ENCODE measurements at places on chromosomes 3 and 15.

GRCh38 chr3:133831966-133832801, 26.6 kb downstream of the SRPRB start:
- DNase-seq = no peak

GRCh38 chr3:123341-123740, 73.2 kb upstream of the CHL1 start:
- no peak for DNase-seq

DNA sequence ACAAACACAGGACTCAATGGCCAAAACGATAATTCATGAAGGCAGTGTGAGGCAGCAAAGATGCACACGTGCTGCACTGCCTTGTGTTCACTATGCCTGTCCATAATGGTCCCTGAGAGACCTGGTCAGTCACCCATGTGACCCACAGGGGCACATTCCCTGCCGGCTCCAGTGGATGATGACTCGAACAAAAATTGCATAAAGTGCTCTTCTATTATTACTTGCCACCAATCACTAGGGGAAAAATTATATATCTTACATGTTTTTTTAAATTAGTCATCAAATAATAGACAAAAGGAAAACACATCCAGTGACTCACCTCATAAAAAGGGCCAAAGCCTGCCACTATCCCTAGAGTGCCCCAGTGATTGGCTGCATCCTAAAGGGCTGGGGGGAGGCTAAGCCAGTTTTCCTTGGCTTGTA, 47.5 kb downstream of the UBP1 start:
- no peak for DNase-seq

- no peak for DNase-seq
These were observed 14.5 kb downstream of the CAND2 start for GRCh38 chr3:12810961-12811360.

- no peak for DNase-seq
These were observed 1.0 kb upstream of the ZNF620 start for GRCh38 chr3:40504636-40505430.

- DNase-seq = no peak
These were observed 56.4 kb downstream of the UMPS start for GRCh38 chr3:124786511-124787241.

GRCh38 chr3:53835257-53835656, 11.0 kb downstream of the CHDH start:
- no peak for DNase-seq

DNA sequence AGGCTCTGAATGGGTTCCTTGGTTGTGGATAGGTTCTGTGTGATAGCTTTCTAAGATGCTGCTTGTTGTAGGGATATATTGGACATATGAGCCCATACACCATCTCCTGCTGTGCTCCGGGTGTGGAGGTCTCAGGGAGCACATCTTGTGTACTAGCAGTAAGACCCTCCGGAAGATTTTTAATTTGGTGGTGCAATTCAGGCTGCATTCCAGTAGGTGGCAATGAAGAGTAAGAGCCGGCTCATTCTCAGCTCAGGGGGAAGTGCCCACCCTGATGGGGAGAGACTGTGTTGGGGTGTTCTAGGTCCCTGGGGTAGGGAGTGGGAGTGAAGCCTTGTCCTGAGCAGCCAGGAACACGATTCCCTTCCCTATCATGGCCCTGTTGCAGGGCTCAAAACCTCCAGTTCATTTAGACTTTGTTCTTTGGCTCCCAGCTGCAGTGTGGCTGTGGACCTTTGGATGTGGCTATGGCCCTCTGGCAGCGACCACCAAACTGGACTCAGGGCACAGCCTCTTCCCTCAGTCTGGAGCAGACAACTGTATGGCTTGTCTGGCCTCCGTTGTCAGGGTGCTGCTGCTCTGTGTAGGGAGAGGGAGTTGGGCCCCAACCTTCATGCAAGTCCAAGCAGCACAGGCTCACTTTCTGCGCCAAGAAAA, 104.7 kb downstream of the UNC13C start:
- DNase-seq = no peak

DNA sequence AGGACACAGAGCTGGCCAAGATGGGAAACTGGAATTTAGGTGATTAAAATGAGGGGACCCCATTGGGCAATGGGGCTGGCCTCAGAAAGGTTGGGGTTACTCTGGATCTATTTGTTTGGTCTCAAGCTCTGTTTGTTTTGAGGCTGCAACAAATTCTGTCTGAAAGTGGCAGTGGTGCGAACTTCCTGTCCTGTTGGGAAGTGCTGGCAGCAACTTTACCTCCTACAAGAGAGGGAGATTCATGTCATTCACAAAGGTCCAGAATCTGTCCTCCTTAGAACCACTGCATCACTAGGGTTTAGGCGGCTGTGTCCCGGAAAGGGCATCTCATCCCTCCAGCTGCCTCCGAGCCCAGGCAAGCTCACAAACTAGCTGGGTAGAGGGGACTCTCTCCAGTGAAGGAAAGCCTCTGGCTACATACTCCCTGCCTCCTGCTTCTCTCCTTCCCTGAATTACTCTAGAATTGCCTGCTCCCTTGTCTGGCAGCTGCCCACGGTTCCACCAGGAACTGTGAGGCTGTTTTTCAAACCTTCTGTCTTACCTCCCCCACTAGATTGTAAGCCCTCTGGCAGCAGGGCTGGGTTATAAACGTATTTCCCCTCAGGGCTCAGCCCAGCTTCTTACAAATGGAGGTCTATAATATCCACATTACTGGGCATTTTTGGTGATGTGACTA, 23.6 kb downstream of the MEGF11 start:
- no peak for DNase-seq

DNA sequence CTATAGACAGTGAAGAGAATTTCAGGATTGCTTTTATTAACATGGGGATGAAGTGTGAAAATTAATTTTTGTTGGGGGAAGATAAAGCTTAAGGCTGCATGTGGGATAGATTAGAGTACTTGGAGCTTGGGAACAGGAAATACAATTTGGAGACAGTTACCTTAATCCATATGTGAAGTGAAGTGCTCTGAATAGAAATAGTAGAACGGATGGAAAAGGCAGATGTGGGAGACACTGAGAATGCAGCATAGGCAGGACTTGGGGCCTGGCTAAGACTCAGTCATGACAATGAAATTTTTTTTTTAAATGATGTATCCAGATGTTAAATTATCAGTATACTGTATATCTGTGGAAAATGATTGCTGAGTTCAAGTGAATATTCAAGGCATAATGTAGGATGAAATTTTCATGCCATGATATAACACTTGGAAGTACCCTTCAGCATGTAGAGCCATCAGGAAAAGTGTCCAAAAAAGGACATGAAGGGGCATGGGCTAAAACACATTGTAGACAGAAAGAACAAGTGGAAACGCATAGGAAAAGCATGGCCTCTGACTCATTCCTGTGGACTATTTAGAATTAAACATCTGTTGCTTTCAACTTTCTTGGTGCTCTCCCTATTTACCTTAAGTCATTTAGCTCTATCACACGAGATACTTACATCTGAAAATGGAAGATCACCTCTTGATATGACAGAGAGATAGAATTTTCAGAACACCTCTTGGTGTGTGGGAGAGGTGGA, 134.8 kb downstream of the RBMS3 start:
- DNase-seq = no peak

- no peak for DNase-seq
These were observed 43.0 kb upstream of the LRTM1 start for GRCh38 chr3:54970895-54971294.

DNA sequence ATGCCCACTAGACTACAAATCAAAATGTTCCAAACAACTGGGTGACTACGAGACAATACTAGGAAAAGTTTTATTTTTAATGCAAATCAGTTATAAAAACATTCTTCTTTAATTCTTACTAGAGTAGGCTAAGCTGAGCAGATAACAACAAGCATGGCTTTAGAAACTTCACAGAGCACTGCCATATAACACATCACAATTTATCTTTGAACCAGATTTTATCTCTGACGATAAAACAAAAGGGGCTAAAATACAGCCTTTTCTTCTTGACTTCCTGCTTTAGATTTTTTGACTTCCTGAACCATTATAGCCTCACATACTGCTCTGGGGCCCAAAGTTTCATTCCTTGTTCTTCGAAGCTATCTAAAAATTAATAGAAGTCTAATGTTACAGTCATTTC, 25.9 kb downstream of the TBC1D2B start:
- no peak for DNase-seq

- DNase-seq = no peak
These were observed 42.7 kb downstream of the ITGA11 start for GRCh38 chr15:68389041-68389930.

- no peak for DNase-seq
These were observed 7.4 kb downstream of the GLB1 start for GRCh38 chr3:33089515-33089914.

DNA sequence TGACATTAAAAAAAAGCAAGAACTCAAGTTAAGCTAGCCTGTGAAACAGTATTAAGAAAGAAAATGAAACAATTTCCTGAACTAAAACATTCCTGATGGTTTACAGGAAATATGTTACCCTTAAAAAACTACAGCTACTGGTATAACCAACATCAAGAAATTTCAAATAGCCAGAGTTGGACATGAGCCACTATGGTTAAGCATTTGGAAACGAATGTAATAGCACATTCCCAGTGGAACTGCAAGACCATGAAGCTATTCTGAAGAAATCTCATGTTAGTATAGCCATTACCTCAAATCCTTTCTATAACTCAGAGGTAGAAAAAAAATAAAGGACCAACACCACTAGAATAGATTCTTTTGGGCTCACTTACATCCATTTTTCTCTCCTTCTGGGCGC, 30.2 kb downstream of the CPNE4 start:
- no peak for DNase-seq

- no peak for DNase-seq
These were observed 267.1 kb downstream of the RPLP1 start for GRCh38 chr15:69719527-69720240.

- no peak for DNase-seq
These were observed 82.6 kb downstream of the PDZRN3 start for GRCh38 chr3:73542136-73542535.

DNA sequence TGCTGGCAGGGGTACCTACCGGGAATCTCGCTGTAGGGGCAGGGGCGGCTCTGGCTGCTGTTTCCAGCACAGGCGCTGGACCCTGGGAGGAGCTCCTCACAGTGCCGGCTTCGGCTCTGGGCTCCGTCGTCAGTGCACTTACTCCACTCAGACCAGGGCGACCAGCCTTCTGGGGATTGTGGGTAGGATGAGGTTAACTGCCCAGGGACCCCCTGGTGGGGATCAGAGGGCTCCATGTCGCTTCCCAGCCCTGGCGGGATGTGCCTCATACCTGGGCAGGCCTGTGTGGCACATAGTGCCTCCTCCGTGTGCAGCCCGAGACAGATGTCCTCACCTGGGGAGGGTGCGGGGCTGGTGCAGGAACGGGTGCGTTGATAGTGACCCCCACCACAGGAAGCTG, 115.7 kb downstream of the SEMA5B start:
- DNase-seq = no peak

- DNase-seq = no peak
These were observed 32.5 kb downstream of the RFTN1 start for GRCh38 chr3:16480861-16481545.

- DNase-seq = peak; percentile 87
These were observed 202.5 kb upstream of the TLE3 start for GRCh38 chr15:70299931-70300869.

DNA sequence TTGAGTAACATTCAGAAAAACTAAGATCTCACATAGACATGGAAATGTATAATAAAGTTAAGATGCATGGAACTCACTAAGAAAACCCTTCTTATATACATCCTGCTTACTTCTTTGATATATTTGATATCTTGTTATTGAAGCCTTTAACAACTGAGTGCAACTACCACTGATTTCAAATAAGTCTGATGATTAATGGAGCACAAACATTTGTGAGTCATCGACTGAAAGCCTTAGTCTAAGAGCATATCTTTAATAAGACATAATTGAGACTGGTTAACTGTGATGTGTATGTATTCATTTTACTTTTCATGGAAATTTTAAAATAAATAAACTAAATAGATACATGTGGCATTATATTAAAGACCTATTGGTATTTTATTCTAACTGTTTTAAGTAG, 740.5 kb downstream of the EPHA3 start:
- DNase-seq = no peak
